RWPE2 (cell line): ENCODE measurements at places on chromosomes 3 and 15.

DNA sequence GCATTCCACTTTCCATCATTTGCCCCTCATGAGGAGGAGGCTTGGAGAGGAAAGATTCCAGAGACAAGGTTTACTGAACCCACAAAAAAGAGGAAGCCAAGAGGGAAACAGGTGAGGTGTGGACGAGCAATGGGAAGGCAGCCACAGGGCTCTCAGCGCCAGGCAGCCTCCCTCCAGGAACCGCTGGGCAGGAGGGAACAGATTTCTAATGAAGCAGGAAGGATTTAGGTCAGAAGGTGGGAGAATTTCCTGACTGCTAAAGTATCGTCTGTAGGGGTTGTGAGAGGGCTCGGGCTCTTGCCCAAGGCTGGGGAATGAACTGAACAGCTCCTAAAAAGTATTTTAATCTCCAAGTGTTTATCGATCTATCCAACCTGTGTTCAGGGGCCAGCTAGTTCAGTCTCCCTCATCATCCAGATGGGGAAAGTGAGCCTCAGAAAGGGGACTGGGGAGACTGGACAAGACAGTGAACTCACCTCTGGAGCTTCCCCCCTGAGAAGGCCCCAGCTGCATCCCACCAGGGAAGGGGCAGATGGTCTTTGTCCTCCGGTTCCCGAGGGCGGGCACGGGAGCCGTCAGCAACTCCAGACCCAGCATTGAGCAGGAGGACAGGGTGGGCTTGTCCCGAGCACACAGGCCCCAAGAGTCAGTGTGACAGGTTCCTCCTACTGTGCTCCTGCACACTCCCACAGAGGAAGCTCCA, 10.5 kb downstream of the LOXL1 start:
- DNase-seq, result no peak

- DNase-seq, result no peak
These were observed 85.1 kb upstream of the TSEN2 start for GRCh38 chr3:12399226-12399625.

DNA sequence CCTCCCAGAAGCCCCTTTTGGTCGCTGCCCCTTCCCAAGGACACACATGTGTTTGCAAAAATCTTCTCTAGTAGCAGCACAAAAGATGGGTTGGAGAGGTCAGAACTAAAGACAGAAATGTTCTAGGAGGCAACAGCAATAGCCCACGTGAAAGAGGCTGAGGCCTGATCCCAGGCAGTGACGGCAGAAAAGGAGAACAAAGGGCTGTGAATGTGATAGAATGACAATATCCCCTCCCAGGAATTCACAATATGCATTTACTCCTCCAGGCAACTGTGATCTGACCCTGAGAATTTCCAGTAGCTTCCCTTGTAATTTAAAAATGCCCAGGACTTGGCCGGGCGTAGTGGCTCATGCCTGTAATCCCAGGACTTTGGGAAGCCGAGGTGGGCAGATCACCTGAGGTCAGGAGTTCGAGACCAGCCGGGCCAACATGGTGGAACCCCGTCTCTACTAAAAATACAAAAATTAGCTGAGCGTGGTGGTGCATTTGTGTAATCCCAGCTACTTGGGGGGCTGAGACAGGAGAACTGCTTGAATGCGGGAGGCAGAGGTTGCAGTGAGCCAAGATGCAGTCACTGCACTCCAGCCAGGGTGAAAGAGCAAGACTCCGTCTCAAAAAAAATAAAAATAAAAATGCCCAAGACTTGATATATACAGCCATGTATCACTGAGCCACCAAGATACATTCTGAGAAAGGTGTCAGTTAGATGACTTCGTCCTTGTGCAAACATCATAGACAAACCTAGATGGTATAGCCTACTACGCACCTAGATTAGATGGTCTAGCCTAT, 43.6 kb upstream of the PIAS1 start:
- no peak for DNase-seq

GRCh38 chr3:39139442-39139841, 13.9 kb downstream of the CSRNP1 start:
- no peak for DNase-seq

DNA sequence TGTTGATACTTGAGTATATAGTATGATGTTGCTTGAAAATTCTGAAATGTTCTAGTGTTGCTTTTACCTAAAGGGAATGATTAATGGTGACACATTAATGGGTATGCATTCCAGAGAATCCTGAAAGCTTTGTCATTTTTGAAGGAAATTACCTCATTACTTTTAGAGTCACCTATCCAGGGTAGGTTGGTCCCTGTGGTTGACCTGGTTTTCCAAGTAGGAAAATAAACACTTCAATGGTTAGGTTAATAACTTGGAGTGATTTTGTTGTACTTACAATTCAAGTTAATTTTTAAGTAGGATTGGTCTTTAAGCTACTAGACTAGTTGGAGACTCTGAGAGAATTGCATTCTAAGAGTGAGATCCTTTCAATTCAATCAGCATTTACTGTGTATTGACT, 31.0 kb downstream of the MITF start:
- no peak for DNase-seq

GRCh38 chr3:166104938-166105337, 267.7 kb upstream of the BCHE start:
- DNase-seq, result no peak

DNA sequence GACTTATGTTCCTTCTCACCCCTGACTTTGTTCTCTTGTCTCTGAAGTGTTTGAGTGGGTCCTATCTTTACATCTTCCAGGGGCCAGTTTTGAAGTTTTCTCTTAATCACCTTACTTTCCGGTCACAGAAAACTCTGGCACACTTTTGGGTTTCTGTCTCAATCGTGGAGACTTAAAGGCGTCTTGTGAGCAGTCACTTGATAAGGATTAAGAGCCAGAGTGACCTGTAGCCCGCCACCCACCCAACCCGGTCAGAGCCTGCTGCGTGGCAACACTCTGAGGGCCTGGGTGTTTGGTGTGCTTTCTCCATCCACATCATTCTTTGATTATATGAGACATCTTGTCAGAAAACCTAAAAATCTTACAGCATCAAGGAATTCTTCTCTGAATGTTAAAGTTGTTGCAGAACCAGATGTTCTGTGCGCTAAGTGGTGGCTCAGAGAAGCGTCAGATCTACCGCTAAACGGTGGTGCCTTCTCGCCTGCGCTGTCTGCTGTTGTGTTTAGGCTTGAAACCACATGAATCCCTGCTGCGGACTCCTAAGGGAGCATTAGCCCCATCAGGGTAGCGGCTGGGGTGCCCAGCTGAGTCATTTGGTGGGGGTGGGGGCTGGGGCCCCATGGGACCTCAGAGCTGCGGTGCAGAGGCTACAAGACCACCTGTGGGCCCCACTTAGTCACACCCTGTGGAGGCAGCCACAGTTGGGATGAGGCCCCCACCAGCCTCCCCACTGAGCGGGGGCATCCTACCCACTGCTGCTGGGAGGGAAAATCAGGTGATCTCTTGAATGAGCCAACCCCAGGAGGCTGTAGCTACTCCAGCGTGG, 158.7 kb upstream of the BHLHE40 start:
- DNase-seq, result no peak
